ENCODE measurements at places on chromosomes 1 and 21.

GRCh38 chr1:215661033-215661432, 93.9 kb downstream of the KCTD3 start:
- DNase-seq = no peak

DNA sequence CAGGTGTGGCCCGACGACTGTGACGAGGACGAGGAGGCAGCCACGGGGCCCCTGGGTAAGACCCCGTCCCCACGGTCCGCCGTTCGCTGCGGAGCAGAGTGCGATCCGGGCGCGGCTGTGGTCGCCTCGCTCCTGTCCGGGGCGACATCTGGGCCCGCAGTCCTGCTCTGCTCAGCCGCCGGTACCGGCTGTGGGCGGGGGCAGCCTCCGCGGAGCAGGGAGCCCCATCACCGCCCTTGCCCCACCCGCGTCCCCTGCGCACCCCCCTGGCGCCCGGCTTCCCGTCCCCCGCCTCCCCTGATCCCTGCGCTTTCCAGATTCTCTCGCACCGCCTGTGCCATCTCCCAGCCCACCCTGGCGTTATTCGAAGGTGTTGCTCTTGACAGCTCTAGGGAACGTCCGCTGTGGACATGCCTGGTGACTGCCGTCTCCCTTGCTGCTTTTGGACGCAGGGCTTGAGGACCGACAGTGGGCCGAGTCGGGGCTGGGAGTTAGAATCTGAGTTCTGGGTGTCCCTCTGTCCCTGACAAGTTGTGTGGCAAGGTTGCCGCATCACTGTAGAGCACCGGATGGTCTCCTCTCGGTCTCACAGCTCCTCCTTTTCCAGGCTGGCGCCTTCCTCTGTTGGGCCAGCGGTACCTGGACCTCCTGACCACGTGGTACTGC, 596 bp downstream of the TOR3A start:
- no peak for DNase-seq

GRCh38 chr21:46057710-46058241, 40.1 kb upstream of the COL6A2 start:
- DNase-seq = no peak

GRCh38 chr1:118785246-118785645, 202.9 kb downstream of the TBX15 start:
- DNase-seq = no peak

DNA sequence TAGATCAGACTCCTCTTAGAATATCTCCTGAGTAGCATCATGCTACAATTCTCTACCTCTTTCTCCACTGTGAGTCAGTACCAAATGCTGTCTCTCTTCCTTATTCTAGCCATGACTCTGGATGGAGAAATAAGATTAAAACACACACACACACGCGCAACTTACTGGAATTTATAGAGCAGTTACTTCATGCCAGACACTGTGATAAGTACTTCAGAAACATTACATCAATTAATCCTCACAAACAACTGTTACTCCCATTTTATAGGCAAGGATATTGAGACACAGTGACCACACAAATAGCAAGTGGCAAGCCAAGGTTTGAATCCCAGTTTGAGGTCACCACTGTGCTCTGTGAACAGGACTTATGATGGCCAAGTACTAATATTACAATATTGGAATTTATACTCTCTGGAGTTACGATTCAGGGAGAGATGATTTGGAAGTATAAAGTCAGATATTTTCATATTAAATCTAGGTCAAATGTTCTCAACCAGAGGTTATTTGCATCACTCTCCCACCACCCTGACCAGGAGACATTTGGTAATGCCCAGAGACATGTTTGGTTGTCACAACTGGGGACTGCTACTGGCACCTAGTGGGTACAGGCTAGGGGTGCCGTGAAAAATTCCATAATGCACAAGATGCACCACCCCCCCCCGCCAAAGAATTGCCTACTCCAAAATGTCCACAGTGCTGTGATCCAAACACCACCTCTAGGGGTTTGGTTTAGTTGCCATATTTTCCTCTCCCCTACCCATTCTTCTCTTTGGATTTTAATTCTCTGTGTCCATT, 221.6 kb downstream of the LTN1 start:
- DNase-seq = no peak

DNA sequence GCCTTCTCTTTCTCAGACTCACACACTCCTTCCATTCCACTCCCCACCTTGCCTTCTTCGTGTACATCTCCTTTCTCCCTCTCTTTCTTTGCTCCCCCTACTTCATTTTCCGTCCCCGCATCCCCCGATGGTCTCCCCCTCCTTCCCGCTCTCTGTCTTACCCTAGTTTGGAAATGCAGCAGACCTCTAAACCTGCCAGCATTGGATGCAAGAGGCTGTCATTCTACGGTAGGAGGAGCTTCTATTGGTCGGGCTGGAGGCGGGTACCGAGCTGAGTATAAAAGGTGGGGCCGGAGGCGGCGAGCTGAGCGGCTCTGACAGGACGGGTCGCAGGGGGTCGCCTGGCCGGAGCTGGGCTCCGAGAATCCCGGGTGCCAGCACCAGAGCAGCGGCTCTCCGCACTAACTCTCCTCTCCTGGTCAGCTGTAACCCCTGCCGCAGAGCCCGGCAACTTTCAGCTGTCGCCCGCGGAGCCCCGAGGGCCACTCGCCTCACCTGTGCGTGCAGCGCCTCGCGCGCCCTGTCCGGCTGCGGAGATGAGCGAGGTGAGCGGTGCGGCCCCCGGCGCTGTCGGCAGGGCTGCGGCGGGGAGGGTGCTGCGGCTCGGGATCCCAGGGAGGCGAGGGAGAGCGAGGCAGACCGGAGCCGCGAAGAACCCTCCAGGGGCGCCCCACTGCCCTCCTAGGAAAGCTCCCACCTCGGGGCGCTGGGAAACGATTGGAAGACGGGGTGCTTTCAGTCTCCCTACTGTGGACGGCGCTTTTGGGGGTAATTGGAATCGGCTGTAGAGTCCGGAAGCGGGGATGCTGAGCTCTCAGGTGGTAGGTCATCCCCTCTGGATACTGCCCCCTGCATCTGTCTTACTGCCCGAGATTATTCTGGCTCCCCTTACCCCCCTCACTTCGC, at the start of gene PCP4L1:
Gene PCP4L1 (plus strand): TSS at position 307 of the 906 bp plus-strand sequence. CDS start 230 bp downstream, at position 537.
- peak; percentile 68 for DNase-seq

DNA sequence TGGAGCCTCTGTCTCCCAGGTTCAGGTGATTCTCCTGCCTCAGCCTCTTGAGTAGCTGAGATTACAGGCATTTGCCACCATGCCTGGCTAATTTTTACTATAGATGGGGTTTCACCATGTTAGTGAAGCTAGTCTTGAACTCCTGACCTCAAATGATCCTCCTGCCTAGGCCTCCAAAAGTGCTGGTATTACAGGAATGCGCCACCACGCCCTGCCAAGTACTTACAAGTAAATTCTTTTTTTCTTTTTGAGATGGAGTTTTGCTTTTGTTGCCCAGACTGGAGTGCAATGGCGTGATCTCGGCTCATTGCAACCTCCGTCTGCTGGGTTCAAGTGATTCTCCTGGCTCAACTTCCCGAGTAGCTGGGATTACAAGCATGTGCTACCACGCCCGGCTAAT, 42.5 kb downstream of the RPRD2 start:
- no peak for DNase-seq

DNA sequence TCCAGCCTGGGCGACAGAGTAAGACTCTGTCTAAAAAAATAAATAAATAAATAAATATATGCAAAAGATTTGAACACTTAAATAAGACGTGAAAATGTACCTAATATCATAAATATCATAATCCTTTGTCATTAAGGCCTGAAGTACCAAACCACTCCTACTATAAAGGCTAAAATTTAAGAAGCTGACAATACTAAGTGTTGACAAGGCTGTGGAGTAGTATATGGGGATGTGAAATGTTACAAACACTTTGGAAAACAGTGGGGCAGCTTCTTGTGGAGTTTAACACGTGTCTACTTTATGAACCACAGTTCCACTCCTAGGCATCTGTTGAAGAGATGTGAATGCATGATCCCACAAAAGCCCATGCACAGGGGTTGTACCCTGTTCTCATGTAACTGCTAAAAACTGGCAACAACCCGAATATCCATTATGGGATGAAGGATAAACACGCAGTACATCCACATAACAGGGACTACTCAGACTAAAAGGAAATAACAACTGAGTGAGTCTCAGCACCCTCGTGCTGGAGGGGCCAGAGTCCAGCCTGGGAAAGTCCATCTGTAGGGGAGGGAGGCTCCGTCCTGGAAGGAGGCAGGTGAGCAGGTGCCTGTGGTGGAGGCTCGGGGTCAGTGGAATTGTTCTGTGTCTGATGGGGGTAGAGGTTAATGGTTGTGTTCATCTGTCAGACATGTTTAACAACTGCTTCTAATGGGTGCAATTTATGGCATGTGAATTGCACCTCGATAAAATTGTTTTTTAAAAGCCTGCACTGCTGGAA, 6.7 kb upstream of the SLC19A1 start:
- DNase-seq = no peak

DNA sequence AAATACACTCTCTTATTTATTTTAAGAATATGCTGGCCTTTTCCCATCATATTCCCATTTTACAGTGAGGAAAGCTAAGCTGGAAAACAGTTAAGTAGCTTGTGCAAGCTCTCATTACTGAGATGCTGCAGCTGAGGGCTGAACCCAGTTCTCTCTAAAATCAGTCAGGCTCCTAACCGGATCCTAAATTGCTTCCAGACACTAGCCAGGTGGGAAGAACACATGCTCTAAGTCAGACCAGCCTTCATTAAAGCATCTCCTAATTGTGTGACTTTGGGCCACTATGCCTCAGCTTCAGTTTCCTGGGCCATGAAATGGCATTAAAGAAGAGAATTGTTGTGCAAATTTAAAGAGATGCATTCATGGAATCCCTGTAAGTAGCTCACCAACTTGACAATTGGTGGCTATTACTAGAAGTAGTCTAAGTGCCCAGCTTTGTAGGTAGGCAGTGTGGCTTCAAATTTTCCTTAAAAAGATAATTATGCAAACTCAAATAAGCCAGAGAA, 228.4 kb downstream of the DAB1 start:
- no peak for DNase-seq

All from NCI-H748 treated with DMSO at 0.1 percent for 48 hours (cell line).